Naive thymus-derived CD4-positive, alpha-beta T cell (primary cell): ENCODE measurements at places on chromosomes 11 and 22.

GRCh38 chr11:114085965-114086793, 26.7 kb downstream of the ZBTB16 start:
- DNase-seq = no peak

DNA sequence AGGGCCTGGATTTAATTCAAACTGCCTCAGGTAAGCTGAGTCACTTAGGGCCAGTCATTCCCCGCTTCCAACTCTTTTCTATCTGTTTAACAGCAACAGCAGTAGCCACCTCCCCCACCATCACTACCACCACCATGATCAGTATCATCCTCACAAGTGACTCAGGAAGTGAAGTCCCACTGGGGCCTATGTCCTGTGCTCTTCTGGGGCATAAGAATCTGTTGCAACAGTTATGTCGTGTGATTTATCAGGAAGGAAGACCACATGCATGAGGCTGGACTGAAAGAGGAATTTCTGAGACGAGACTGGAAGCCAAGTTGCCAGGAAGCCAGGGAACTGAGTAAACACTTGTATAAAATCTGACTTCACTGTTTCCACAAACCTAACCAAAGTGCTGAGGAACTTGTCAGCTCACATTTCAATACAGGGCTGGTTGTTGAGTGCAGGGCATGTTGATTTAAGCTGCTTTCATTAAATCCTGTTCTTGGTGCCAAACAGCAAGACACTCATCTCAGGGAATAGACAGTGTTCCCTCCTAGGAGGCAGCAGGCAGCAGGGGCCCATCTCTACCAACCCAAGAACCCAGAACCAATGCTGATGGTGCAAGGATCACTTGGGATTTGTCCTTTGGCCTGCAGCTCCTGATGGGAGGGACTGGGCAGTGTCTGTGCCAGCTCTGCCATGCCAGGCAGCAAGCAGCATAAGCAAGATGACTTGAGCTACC, 226.7 kb upstream of the NARS2 start:
- no peak for DNase-seq

GRCh38 chr11:113103932-113104690, 142.9 kb downstream of the NCAM1 start:
- no peak for DNase-seq

DNA sequence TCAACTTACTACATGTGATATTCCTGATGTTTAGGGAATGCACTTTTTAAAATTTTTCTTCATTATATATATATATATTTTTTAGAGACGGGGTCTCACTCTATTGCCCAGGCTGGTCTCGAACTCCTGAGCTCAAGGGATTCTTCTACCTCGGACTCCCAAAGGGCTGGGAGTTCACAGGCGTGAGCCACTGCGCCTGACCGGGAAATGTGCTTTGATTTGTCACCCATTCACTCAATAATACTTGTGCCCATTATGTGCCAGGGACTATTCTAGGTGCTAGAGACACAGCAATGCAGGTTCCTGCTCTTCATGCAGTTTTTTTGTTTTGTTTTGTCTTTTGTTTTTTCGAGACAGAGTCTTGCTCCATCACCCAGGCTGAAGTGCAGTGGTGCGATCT, 56.1 kb upstream of the INCENP start:
- no peak for DNase-seq

DNA sequence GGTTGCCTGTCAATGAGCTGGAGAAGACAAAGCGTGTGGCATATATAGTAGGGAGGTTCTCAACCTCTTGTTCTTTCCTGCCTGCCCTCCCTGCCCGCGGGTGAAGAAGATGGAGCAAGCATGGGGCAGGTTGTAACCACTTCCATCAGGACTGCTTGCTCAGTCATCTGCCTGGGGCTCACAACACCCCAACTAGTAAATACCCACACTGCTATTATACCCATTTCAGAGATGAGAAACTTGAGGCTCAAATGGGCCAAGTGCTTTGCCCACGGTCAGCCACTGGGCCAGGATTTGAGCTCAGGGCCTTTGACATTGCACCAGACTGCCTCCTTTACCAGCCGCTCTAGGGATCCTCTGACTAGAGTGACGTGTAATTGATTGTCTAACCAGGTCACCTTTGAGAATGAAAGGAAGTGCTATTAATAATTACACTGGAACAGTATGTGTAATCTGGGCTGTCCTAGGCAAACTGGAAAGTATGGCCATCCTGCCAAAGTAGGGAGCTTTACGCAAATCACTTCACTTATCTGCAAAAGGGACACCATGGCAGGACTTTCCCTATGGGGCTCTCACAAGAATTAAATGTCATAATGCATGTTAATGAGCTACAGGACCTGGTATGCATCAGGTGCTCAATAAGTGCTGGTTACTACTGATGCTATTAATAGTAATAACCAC, 2.8 kb upstream of the CDC42EP1 start:
- no peak for DNase-seq

DNA sequence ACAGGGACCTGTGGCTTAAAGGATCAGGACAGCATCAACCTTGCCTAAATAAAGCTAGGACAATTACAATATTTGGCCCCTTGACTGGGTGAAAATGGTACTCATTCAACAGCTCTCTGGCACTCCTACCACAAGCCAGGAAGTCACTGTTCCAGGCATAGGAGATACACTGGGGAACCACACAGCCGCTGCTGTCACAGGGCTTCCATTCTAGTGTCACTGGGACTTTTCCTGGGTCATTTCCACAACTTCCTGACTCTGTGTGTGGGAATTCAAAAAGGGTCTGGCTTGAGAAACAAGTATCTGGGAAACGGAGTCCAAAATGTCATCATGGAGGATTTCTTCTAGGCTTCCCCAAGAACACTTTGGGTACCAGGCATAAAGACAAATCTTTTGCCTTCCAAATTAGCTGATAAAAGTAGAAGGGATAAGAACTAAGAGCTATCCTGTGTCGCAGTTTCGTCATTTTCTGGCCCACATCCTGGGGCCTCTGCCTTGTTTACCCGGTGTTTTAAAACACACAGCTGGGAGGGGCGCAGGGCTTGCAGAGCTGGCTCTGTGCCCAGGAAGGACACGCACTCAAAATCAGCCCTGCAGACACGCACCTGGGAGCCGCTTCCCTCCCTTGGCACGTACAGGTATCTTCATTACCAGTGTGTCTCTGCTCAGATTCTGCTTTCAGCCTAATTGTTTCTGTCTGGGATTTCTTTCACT, 38.0 kb downstream of the TMEM45B start:
- peak; percentile 34 for DNase-seq

GRCh38 chr22:20436768-20437612, 635 bp downstream of the SCARF2 start:
- DNase-seq = no peak

- DNase-seq = no peak
Observed at GRCh38 chr11:131985846-131986301, 615.5 kb downstream of the NTM start.

DNA sequence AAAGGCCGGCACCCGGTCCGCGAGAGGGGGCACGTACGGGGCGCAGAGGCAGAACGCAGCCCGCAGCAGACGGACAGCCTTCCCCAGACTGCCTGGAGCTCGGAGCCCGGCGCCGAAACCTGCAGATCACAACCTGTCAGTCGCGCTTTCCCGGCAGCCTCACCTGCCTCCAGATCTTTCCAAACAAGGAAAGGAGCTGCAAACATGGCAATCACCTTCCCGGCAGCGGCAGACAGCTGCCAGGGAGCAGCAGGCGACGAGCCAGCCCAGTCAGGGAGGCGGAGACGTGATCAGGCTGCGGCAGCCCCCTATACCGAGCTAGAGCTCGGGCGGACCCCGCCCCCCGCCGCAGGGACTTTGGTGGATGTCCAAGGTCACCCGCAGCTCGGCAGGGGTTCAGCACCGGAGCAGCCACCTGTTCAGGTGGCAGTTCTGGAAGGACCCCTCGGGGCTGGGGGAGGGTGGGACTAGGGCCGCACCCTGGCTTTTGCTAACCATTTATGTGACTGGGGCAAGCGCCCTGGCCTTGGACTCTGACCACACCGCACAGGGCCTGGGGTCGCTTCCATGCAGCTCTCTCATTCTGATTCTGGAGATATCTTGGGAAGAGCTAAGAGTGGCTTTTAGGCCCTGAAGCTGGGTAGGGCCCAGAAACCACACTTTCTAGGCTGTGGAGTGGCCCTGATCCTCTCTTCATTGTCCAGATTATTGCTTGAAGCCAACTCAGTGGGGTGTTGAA, 143.8 kb downstream of the NECTIN1 start:
- DNase-seq = no peak

- no peak for DNase-seq
Observed at GRCh38 chr11:66745356-66746235, 16.6 kb upstream of the SPTBN2 start.

DNA sequence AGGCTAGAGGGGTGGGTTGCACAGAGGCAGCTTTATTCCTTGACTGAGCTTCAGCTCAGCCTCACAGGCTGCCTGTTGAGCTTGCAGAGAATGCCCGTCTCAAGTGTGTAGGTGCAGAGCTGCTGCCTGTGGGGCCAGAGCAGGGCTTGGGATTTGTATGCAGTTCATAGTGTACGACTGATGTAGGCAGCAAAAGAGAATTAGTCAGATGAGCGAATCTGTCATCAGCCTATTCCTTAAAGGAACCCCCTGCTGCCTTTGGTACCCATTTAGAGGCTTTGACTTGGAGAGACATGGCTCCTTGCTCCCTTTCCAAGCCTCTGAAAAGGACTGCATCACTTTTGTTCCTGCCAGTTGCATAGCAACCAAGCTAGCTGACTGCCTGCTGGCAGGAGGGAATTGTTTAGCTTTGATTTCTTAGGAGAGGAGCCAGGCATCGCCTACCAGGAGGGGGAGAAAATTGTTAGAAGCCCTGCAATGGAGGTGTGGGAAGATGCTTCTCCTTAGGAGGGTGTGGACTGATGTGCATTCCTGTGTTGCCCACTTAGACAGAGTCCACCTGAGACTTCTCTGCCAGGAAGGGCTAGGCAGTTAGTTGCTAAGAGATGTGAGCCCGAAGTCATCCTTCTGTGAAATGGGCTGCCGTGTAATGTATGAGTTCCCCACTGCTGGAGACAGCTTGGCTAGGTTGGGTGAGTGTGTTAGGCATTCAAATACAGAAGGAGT, 10.9 kb downstream of the ACO2 start:
- no peak for DNase-seq

GRCh38 chr11:57562596-57562995, 4.9 kb downstream of the UBE2L6 start:
- DNase-seq = no peak

DNA sequence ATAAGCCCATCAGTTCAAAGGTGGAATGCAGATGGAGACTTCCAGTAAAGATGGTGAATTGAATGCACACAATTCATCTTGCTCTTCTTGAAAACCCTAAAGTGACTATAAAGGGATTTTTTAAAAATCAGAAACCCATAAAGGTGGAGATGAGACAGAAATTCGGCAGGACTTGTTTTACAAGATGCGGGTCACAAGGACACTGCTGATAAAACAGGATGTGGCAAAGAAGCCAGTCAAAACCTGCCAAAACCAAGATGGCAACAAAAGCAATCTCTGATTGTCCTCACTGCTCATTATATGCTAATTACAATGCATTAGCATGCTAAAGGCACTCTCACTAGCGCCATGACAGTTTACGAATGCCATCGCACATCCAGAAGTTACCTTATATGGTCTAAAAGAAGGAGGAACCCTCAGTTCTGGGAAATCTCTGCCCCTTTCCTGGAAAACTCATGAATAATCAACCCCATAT, 137.1 kb downstream of the NECTIN1 start:
- DNase-seq = no peak

DNA sequence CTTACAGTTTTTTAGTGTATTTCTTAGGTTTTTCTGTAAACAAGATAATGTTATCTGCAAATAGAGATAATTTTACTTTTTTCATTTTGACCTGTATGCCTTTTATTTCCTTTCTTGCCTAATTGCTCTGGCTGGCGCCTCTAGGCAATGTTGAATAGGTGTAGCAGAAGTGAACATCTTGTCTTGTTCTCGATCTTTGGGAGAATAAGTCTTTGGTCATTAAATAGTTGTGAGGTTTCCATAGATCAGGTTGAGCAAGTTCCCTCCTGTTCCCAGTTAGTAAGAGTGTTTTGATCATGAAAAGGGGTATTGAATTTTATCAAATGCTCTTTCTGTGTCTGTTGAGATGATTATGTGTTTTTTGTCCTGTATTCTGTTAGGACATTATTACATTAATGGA, 24.0 kb downstream of the PIH1D2 start:
- DNase-seq = no peak

DNA sequence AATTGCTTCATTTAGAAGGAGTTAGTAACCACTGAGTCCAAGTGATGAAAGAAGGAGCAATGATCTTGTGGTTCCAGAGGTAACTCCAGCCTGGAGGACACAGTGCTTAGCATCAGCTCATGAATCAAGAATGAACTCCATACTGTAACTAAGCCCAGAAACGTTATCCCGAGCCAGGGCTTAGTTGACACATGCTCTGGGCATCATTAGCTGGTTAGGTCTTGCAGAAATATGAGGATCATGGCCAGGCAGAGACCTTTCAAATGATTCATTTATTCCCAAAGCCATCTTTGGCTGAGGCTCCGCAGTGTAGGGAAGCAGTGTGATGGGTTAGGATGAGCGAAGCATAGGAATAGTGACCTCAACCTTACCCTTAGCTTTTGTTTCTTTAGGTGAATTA, 277.4 kb downstream of the FAM76B start:
- no peak for DNase-seq

DNA sequence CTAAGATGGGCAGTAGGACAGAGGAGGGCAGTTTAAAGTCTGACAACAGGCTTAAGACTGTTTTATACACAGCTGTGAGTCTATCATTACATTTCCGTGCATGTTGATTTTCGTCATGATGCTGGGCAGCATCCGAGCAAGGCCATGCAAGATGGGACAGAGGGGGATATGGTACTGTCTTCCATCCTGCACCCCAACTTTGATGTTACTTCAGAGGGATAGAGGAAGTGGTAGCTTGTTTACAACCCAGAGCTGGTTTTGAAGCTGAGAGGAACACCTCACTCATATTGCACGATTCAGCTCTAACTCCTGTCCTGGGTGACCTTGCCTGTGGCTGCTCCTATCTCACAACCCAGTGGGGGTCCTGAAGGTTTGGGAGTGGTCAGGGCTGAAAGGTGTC, 3.0 kb upstream of the SORL1 start:
- peak; percentile 75 for DNase-seq

DNA sequence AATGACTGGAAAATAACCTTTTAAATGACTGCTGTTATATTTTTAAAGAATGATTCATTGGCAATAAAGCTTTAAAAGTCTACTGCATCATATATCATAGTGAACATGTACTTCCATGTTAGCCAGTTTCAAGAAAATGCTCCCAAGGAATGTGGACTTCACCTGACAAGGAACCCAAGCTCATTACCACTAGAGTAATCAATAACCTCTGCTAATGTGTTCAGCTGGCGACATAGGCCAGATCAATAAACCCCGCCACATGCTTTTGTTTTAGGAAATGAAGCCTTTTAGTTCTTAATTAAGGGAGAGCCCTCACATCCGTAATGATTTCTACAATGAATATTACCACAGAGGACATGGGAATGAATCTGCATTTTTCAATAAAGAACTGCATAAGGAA, 1219.9 kb upstream of the CNTN5 start:
- DNase-seq = no peak

- DNase-seq = no peak
Observed at GRCh38 chr22:39150848-39151215, 1.6 kb downstream of the CBX7 start.
